T-helper 9 cell (primary cell): ENCODE measurements at places on chromosomes 11 and 22.

DNA sequence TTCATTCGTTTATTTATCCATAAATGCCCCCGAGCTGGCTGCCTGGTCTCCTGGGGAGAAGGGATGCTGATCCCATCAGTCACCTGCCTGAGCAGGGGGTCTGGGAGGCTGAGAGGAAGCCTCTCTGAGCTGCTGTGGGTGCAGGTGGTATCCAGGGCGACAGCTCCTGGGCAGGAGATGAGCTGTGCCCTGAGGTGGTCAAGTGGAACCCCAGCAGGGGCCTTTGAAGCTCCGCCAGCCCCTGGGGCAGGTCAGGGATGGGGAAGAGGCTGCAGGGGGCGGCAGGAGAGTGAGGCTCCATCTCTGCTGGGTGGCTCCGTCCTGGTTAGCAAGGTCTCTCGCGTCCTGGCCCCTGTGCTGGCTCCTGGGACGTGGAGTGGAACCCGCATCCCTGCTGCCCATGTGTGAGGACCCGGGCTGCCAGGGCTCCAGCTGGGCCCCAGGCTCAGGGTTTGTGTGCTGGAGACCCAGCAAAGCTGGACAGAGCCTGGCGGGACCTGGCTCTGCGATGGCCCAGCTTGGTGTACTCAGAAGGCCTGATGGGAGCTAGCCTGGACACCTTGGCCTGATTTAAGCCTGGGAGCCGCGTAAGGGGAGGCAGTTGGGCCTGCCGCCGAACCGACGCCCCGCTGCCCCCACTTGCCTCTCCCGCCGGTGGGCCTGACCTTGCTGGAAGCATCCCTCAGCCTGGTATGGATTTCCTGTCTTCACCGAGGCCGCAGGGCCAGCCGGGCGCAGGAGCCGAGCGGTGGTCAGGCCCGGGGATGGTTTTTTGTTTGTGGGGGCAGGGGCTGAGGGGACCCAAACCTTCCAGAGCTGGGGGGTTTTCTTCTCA, 44.5 kb downstream of the RTN4R start:
- DNase-seq = no peak

DNA sequence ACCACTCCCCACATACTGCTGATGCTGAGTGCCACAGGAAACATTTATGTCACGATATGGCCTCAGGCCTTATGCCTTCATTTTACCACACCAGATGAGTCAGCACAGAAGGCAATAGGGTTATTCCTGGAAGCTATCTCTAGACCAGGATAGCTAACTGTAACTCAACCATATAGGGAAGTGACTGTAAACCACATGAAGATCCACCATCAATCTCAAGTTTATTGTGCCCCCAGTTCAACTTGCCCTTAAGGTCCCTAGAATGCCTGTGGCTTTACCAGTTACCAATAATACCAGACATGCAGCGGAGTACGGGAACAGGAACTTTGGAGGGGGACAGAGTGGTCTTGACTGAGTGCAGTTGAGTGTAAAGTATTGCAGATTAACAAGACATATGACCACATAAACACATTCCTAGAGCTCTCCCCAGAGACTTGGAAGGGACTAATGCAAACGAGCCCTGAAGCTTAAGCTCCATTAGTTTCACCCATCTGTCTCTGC, 180.9 kb downstream of the KIF18A start:
- no peak for DNase-seq

GRCh38 chr11:120703358-120704152, 192.0 kb downstream of the GRIK4 start:
- no peak for DNase-seq

GRCh38 chr11:18492888-18493287, 33.9 kb downstream of the TSG101 start:
- no peak for DNase-seq

DNA sequence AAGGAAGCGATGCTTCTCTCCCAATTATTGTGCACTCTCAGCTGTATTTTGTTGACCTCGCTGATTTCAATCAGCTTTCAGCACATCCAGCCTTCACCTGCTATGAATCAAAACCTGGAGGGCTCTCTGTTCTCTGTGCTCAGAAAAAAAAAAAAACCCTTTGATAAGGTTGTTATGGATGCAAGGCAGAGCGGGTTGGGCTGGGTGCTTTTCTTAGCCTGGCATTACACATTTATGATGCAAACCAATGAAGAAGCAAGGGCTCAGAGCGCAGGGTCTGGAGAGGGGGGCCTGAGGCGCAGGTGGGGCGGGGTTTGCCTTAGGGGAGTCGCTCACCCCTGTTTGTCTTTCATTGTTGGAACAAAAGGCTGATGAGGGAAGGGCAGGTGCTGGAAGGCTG, 86.0 kb upstream of the CADM1 start:
- no peak for DNase-seq

DNA sequence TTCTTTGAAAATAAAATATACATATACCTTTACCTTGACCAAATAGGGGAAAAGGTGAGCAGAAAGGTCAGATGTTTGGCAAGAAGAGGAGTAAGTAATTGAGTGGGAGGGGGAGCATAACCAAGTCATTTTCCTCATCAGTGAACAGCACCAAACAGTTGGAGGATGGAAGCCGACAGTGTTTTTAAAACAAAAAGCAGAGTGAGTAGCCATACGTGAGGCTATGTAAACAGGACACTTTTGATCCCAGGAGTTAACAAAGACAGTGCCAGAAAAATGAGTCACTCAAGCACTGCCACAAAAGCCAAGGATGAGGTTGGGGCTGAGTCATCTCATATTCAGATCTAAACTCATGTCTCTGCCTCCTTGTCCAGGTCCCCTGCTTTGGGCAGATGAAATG, 734.7 kb downstream of the KCNA4 start:
- DNase-seq = no peak
